Glutamatergic neuron (in vitro differentiated cells): ENCODE measurements at places on chromosomes 7 and 10.

DNA sequence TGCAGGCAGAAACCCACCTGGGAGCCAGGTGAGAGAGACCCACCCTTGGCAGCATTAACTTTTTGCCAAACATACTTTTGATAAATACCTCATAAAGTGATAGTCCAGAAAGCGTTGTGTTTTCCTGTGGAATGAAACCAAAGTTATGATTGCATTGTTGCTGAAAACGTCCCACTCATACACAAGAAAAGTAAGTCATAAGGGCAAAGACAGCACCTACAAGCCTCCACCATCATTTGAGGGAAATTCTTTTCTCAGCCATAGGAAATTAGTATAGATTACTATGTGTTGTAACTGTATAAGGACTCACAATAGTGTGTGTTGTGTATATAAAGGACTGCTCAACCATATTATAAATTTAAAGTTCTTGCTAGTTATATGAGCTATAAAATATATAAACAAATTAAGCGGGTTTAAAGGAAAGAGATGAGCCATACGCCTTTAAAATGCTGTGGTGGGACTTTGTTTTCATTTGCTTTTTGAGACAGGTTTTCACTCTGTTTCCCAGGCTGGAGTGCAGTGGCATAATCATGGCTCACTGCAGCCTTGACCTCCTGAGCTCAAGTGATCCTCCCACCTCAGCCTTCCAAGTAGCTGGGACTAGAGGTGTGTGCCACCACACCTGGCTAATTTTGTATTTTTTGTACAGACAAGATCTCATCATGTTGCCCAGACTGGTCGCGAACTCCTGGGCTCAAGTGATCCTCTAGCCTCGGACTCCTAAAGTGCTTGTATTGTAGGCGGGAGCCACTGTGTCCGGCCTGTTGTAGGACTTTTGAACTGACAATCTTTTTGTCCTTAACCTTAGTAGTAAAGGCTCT, 160.8 kb downstream of the PKD1L1 start:
- no peak for DNase-seq

DNA sequence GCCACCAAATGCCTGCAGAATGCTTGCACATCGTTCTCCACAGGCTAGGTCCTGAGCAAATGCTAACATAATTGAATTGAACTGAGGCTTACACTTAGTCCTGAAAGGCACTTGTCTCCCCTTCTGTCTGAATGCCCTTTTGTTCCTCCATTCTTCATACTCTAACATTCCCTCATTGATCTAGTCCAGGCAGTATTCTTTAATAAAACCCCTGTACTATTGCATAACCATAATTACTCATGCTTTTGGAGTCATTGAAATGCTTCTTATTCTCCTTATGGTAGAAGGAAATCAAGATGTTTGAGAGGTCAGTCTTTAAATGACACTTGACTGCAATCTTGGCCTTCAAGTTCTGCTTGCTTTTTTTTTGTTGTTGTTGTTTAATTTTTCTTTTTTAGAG, 7.1 kb downstream of the PI4K2A start:
- no peak for DNase-seq

- DNase-seq, result no peak
Observed at GRCh38 chr10:130013335-130014262, 49.5 kb upstream of the EBF3 start.

- no peak for DNase-seq
Observed at GRCh38 chr10:129046065-129046681, 420.9 kb upstream of the MGMT start.

DNA sequence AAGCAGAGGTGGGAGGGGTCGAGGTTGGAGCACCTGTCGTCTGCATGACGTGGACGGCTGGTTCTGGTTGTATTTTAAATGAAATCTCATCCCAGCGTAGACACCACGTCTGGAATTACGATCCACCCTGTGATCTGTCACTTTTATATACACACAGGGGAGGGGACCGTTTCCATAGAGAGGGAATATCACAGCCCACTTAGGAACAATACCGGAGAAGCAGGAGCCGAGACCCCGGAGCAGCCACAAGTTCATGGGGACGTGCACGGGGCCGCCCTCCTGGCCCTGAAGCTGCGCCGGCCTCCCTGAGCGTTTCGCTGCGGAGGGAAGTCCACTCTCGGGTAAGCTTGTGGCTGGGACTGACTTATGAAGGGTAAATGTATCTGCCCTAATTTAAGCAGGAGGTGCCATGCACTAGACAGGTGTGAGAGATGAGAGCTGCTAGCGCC, at the start of gene UCN3:
TSS of gene UCN3 (plus strand) at position 77 of the 449 bp plus-strand sequence. CDS start 8,755 bp downstream, outside the sequence.
- DNase-seq, result no peak

DNA sequence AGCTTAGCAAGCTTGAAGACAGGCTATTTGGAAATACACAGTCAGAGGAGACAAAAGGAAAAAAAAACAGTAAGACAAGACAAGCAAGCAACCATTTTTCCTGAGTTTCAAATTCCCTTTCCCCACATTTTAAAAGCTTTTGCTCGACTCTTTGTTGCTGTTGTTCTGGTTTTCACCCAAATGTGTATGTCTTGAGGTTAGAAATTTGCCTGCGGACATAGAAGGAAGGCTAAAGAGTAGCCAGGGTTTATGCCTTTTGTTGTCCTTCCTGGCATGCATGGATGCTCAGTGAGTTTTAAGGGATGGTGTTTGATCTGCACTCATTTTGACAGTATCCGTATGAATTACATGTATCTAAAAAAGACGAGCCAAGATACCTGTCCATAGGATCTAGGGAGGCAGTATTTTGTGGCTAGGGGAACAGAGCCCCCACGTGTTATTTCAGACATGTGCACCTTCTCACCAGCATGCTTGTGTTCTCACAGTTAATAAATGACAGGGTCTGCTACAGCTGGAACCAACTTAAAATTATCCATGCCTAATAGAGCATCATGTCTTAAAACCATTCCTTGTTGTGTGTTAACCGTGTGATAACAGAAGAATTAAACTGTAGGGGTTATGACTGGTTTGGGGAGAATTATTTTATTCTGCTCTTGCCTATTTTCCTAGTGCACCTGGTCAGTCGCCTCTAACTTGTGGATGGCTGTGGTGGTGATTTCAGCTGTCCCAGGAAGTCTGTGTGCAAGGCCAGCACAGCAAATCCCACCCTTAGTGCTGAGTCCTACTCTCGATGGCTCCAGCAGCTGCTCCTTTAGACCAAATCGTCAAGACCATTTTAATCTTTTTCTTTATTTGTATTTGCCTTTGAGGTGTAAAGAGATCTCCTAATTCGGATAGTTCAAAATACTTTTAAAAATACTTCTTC, 9.1 kb downstream of the WIPF3 start:
- no peak for DNase-seq

- DNase-seq, result no peak
Observed at GRCh38 chr7:159098811-159099655, 45.6 kb downstream of the VIPR2 start.

DNA sequence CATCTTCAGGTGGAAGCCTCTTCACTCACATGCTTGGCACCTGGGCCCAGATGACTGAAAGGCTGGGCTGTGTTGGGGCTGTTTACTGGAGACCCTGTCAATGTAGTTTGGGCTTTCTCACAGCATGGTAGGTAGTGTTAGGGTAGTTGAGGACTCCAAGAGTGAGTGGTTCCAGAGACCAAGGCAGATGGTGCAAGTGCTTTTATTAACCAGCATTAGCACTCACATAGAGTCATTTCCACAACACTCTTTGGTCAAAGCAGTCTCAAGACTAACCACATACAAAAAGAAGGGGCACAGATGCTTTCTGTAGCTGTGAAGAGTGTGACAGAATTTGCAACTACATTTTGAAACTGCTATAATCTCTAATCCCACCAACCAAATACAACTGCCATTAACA, 135.0 kb downstream of the RTKN2 start:
- DNase-seq, result no peak

DNA sequence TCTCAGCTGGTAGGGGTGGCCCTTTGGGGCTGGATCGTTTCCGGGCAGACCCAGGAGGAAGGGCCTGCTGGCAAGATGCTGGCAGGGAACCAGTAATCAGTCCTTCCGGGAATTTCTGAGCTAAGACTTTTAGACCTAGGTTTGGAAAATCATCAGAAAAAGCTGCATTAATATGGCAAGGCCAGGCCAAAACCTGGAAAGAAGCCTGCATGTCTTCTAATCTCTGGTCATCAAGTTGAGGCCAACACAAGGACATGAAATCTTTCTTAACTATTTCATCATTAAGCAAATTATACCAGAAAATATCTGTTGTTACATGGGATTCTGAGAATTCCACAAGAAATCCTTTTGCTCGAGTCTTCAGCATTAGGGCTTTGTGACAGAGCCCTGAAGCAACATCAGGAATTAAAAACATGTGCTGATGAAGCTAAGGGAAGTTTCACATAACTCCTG, 19.9 kb downstream of the CPA1 start:
- no peak for DNase-seq

DNA sequence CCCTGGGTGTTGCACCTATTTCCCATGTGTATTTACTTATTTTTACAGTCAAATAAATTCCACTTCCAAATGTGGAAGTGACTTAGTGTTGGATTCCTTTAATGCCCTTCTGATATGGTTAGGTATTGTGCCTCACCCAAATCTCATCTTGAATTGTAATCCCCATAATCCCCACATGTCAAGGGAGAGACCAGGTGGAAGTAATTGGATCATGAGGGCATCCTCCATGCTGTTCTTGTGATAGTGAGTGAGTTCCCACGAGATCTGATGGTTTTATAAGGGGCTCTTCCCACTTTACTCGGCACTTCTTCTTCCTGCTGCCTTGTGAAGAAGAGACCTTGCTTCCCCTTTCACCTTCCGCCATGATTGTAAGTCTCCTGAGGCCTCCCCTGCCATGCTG, 136.9 kb downstream of the SNX10 start:
- no peak for DNase-seq

DNA sequence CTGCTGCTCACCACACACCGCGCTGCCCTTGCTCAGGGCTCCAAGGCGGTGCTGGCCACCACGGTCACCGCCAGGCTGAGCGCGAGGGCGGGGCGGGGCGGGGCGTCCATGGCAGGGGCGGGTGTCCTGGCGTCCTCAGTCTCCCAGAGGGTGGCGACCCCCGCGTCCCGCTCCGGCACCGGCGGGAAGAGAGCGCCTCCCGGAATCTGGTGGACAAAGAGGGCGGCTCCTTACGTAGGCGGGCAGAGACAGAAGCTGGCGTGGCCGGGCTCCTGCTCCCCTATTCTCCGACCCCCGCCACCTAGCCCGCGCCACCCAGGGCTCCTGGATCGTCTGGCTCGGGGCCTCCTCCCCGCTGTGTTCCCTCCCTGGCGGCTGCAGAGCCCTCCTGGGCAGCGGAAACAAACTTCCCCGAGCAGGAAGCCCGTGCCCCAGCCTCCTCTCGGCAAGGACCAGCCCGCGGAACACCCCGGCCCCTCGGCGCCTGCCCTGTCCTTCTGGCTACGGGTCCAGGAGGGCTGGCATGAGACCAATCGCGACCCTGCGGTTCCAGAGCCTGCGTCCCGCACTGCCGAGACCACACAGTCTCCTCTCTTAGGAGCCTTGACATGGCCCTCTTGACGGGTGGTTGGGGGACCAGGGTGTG, 133.8 kb upstream of the ZNF92 start:
- DNase-seq, result peak; percentile 75

DNA sequence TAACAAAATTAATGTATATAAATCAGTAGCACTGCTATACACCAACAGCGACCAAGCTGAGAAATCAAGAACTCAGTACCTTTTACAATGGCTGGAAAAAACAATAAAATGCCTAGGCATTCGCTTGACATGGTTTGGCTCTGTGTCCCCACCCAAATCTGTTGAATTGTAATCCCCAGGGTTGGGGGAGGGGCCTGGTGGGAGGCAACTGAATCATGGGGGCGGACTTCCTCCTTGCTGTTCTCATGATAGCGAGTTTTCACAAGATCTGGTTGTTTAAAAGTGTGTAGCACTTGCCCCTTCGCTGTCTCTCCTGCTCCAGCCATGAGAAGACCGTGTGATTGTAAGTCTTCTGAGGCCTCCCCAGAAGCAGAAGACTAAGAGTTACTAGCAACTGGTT, 8.6 kb downstream of the ZNF786 start:
- no peak for DNase-seq

DNA sequence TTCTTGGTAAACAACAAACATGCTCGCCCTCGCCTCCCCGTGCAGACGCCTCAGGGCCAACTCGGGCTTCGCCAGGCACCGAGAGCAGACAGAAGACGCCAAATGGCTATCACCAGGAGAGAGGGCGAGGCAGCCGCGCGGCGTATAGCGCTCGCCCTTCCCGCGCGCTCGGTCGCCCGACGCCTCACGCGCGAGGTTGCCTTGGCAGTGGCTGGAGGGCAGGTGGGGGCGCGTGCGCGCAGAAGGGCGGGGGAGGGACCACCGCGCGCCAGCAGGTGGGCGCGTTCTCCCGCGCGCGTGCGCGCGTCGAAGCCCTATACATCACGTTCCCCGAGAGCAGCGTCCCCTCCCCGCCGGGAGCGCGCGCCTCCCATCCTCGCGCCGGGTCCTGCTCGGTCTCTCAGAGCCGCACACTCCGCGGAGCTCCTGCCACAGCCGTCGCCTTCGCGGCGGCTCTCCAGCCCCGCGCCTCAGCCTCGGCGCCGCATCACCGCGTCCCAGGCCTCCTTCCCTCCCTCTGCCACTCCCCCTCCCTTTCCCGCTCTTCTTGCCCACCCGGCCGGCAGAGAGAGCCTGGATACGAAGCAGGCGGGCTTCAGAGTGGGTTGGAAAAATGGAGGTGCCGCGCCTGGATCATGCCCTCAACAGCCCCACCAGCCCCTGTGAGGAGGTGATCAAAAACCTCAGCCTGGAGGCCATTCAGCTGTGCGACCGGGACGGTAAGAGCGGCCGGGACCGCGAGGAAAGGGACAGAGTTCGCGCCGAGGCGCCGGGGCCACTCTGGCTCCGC, at the start of gene PHYHIPL:
TSS of gene PHYHIPL (plus strand) at position 403 of the 790 bp plus-strand sequence. CDS start at position 614, 211 bp downstream.
- peak; percentile 68 for DNase-seq

DNA sequence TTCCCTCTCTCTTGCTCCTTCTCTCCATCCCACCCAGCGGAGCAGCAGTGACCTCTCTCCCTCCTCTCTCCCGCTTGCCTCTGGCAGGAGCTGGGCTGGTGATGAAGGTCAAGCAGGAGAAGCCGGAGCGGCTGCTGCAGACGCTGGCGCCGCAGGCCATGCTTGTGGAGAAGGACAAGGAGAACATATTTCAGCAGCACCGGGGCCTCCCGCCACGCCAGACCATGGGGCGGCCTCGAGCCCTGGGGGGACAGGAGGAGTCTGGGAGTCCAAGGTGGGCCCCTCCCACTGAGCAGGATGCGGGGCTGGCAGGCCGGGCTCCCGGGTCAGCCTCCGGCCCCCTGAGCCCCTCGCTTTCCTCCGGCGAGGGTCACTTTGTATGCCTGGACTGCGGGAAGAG, 17.3 kb downstream of the ZNF775 start:
- DNase-seq, result no peak

GRCh38 chr7:75048435-75049379, 24.9 kb downstream of the RCC1L start:
- DNase-seq, result no peak

- DNase-seq, result no peak
Observed at GRCh38 chr10:35219891-35220890, 93.5 kb downstream of the CREM start.

DNA sequence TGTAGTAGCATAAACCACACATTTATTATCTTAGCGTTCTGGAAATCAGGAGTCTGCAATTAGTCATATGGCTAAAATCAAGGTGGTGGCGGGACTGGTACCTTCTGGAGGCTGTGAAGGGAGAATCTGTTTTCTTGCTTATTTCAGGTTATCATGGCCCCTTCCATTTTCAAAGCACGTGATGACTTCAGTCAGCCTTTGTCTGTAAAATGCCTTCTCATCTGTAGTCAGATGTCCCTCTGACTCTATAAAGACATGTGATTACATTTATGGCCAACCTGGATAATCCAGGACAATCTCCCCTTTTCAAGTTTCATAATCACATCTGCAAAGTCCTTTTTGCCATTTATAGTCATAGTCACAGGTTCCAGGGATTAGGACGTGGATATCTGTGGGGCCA, 15.5 kb upstream of the ZNF248 start:
- DNase-seq, result no peak

GRCh38 chr10:18113881-18114280, 26.3 kb upstream of the CACNB2 start:
- no peak for DNase-seq
